ENCODE measurements at places on chromosomes 5 and 9. TPM values are rescaled to one million over a fixed set of nuclear protein-coding genes. Genes with fewer than 3 reads are reported as not detected.

- DNase-seq = no peak
These were observed 40.7 kb downstream of the KIAA0825 start for GRCh38 chr5:94577466-94578245.

The CDK7 gene
- polyA plus RNA-seq = 40.7 TPM

- no peak for DNase-seq
These were observed 50.3 kb downstream of the HMHB1 start for GRCh38 chr5:143862271-143862670.

The CDH9 gene
- polyA plus RNA-seq = 8.6 TPM

The LNPEP gene
- polyA plus RNA-seq = 30.4 TPM

DNA sequence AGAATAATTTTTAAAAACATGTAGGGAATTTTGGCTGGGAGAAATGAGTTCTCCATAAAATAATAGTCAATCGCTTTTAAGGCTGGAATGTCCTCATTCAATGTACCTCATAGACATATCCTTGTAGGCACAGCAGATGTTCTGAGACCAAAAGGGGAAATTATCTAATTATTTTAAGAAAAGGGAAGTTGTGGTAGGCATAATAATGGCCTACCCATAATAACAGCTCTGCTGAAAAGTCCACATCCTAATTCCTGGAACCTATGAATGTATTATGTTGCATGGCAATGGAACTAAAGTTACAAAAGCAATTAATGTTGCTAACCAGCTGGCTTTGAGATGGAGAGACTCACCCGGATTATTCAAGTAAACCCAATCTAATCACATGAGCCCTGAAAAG, 216.1 kb downstream of the TRIM36 start:
- no peak for DNase-seq

DNA sequence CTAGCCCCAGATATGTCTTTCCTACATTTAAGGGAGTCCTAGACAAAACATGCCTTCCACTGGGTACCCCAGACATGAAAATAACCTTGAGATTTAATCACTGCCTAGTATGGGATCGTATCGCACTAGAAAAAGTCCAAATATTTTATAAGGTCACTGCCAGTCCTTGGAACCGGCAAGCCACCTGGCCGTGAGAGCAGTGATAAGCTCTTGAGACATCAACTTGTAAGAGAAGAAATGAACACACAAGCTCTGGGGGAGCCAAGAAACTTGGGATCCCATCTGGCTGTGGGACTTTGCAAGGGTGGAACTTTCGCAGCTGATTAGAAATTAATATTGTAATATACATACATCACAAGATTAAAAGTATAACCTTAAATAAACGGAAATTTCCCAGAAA, 21.5 kb downstream of the MYO10 start:
- DNase-seq = no peak

GRCh38 chr9:134178394-134178767, 14.0 kb upstream of the RNU6ATAC start:
- DNase-seq = no peak

The DAB2IP gene
- 43.9 TPM for polyA plus RNA-seq

GRCh38 chr5:96763026-96763425, 44.7 kb downstream of the ERAP1 start:
- DNase-seq = no peak

The UGT3A1 gene
- polyA plus RNA-seq = 2.7 TPM

The FBP2 gene
- polyA plus RNA-seq = not detected

The HACD4 gene
- polyA plus RNA-seq = 3.3 TPM

- DNase-seq = no peak
These were observed 17.4 kb downstream of the HAUS6 start for GRCh38 chr9:19085295-19085694.

DNA sequence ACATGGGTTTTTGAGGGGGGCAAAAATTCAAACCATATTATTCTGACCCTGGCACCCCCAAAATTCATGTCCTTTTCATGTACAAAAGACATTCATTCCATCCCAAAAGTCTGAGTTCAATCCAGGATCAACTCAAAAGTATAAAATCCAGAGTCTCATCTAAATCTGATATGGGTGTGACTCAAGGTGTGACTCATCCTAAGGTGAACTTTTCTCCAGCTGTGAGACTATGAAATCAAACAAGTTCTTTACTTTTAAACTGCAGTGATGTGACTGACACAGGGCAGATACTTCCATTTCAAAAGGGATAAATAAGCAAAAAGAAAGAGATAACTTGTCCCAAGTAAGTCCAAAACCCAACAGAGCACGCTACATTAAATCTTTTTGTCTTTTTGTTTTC, 20.6 kb upstream of the CYLC2 start:
- DNase-seq = no peak

GRCh38 chr9:34046784-34047379, 1.8 kb downstream of the UBAP2 start:
- no peak for DNase-seq

GRCh38 chr9:30459156-30459555, 1925.3 kb upstream of the ACO1 start:
- DNase-seq = no peak

- no peak for DNase-seq
These were observed 52.7 kb downstream of the MSX2 start for GRCh38 chr5:174777111-174777510.

DNA sequence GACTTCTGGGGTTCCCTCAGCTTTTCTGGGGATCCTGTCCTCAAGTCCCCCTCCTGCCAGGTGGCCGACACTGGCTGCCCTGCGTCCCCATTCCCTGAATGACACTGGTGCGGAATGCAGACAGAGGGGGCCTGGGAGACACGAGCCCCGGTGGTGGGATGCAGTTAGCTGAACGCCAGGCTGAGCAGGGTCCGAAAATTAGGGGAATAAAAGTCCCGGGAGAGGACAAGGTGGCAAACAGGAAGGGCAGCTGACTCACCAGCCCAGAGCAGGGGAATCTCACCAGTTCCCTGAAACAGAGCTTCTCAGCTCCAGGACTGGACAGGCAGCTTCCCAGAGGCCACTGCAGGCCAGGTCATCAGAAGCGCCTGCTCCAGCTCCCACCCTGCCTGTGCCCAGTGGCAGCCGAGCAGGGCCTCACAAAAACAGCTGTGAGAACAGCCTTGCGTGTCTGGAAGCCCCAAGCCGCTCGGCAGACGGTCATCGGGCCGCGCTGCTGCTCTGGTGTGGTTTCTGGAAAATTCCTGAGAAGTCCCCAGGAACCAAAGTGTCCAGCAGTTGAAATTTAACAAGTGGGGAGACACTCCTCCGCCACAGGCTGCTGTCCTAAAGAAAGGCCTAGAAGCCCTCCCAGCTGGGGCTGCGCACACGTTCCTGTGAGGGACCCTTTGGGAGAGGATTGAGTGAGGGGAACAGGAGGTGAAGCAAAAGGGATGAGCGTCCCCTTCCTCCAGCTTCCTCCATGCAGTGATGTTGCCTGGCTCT, 47.6 kb upstream of the EXOC3 start:
- no peak for DNase-seq

The CCDC183 gene
- 4.8 TPM for polyA plus RNA-seq

GRCh38 chr9:72332351-72332750, 32.7 kb downstream of the ZFAND5 start:
- DNase-seq = no peak

DNA sequence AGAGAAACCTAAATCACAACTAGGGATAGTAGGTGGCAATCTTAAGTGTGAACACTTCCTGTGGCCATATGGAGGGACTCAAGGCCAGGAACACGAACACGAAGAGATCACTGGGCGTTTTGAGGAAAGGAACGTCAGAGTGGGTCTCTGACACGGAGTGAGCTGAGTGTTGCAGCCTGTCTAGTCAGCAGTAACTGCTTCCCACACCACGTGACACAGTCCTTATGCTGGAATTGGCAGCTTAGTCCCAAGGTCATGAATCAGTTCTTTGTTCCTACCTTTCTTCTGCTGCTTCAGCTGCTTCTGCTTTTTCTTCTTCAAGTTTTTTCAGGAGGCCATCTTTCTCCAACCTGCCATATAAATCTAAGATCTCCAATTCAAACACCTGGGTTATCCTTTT, 18.2 kb downstream of the SPACA9 start:
- DNase-seq = no peak

DNA sequence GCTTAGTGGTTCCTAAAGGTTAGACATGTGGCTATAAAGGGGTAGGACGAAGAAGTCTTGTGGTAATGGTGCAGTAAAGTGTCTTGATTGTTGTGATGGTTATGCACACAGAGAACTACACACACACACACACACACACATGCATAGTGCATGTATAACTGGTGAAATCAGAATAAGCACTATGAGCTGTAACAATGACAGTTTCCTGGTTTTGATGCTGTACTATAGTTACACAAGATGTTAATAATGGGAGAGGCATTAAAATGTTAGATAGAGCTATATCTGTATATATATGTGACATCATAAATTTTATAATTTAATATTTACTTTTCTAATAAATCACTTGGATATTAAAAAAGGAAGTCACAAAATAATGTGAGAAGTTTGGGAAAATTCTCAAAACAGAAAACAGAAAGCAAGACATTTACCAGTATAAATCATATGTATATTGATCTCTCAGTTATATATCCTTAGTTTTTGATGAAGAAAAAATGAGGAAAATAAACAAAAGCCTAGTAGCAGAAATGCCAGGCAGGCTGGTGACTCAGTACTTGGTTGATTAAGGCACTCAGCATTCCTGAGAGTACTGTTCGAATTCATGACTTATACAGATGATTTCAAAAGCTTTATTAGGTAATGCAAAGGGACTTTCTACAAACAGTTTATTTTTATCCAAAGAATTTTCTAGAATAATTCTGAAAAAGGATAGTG, 350.5 kb upstream of the DAB2 start:
- DNase-seq = no peak

All from left renal pelvis (tissue), 4 donors.